ENCODE measurements at places on chromosomes 16 and 17.

GRCh38 chr16:17571499-17572093, 100.8 kb upstream of the XYLT1 start:
- DNase-seq: no peak

DNA sequence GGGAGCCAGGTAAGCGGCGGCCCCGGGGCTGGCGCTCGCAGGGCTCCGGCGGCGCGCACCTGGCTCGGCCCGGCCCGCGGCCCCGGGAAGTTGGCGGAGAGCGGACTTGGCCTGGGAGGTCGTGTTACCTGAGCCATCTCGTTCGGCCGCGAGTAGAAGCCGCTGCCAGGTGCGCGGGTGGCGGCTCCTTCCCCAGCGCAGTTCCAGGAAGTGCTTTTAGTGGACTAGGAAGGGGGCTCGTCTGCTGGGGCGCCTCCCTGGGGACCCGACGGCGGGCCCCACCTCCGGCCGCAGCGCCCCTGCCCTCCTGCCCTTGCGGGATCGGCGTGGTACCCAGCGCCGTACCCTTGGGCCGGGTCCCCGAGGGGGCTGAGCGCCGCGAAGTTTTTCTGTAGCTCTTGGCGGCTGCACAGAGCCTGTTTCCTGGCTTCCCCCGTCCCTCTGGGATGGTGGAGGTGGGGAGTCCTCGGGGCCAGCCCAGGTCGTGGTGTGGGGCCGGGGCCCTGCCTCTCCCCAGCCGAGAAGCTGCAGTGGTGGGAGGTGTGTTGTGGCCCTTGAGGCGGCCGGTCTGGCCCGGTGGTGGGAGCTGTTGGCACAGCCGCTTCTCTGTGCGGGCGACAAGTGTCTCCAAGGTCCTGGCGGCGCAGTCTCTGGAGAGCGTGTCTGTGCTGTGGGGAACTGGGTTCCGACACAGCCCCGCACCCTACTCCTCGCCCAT, 96.9 kb downstream of the RAB11FIP4 start:
- no peak for DNase-seq

DNA sequence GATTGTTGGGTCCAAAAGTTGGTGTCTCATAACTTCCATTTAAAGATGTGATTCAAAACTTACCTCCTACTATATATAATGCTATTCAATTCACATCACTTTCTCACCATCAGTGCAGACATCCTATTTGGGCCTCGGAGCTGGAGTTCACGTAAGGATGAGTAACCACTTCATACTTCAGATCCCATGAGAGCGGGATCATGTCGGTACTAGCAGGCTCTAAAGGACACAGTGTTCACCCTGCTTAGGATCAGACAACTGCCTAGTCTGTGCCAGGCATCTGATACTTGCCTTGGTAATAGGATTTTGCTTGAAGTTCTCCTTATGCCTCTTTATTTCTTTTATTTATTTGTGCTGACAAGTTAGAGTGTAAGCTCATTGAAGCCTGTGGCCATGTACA, 39.5 kb downstream of the RBFOX1 start:
- DNase-seq: no peak

GRCh38 chr16:27462200-27462845, 60.3 kb downstream of the IL21R start:
- DNase-seq: no peak

DNA sequence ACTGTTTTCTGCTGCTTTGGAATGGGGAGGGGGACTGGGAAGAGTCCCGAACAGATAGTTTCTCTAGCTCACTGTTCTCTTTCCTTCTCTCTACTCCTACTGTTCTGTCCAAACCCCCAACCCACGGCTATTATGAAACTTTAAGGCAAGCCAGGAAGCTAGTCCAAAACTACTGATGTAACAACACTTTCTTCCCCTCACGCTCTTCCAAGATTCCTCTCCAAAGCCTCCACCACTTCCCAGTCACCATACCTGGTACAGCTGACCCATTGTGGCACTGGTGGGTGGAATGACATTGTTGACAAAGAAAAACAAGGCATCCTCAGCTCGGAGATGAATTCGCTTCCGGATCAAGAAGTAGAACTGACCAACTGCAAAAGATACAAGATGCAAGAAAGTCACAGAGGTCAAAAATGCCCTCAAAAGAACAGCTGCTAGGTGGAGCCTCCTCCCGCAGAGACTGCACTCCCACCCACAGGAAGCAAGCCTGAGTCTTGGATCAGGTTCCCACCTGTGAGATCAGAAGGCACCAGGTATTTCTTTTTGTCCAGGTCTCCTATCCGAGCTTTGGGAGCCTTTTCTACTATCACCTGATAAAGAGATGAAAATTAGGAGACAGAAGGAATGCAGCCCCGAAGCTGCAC, 1.0 kb downstream of the GABARAP start:
- no peak for DNase-seq

DNA sequence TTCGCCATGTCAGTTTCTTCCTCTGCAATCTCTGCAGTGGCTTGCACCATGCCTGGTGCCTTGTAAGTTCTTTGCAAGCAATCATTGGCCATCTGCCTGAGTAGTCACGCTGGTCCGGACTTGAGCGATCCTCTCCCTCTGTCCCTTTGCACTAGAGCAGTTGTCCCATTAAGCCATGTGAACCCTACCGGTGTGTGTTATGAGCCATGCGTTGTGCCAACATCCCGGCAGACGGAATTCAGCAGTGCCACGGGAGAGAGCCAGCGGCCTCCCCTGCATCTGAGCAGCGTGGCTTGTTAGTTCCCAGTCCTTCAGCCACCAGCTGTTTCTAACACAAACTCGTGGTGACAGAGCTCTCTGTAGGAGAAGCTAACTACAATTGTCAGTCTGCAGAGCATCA, 275.1 kb upstream of the HSBP1 start:
- DNase-seq: no peak
